ENCODE measurements at places on chromosomes 16 and 17. TPM values are rescaled to one million over a fixed set of nuclear protein-coding genes. Genes with fewer than 3 reads are reported as not detected.

The NOG gene
- 0.65 TPM for total RNA-seq

GRCh38 chr17:77458202-77459017 is 317.6 kb downstream of the SEC14L1 start:
- H3K4me1 ChIP-seq = peaks cover 76% of the 10 kb centered on the region
- no peak overlapping the region for H3K27ac ChIP-seq
- peaks cover 5% of the 10 kb centered on the region for H3K27me3 ChIP-seq
- H3K4me3 ChIP-seq = peak overlapping the region; percentile 32
- H3K36me3 ChIP-seq = peaks cover 3% of the 10 kb centered on the region

- no peak for DNase-seq
- H3K27ac ChIP-seq = peak overlapping the region; percentile 91
- H3K27me3 ChIP-seq = no peaks in the 10 kb centered on the region
- H3K4me3 ChIP-seq = no peak overlapping the region
Measured at GRCh38 chr16:51184702-51185433, 33.8 kb upstream of the SALL1 start.

DNA sequence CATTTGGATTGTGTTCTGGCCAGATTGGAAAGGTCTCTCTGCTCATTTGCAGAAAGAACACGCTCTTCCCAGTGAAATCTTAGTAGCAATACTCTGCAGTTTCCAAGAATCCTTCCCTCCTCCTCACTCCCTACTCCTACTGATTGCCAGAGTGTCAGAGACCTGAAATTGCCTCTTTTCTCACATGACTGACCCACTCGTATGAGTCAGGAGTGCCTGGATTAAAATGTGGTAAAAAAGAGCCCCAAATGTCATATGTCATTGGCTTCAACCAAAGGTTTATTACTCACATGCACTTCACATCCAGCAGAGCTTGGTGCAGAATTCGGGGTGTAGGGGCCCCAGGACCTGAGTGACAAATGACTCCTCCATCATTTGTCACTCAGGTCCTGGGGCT is 39.7 kb upstream of the IRX3 start:
- no peak overlapping the region for H3K27ac ChIP-seq
- H3K4me1 ChIP-seq = peaks cover 4% of the 10 kb centered on the region
- no peaks in the 10 kb centered on the region for H3K36me3 ChIP-seq
- H3K4me3 ChIP-seq = no peak overlapping the region

- H3K27me3 ChIP-seq = no peaks in the 10 kb centered on the region
- H3K4me1 ChIP-seq = no peaks in the 10 kb centered on the region
- H3K4me3 ChIP-seq = no peak overlapping the region
- DNase-seq = no peak
- H3K27ac ChIP-seq = no peak overlapping the region
Measured at GRCh38 chr16:30983898-30984610, 953 bp upstream of the HSD3B7 start.

- H3K27ac ChIP-seq = peak overlapping the region; percentile 43
- DNase-seq = no peak
- peaks cover 8% of the 10 kb centered on the region for H3K4me1 ChIP-seq
- no peaks in the 10 kb centered on the region for H3K27me3 ChIP-seq
- H3K4me3 ChIP-seq = no peak overlapping the region
- no peaks in the 10 kb centered on the region for H3K36me3 ChIP-seq
Measured at GRCh38 chr16:2490190-2491105, 15.5 kb downstream of the TBC1D24 start.

DNA sequence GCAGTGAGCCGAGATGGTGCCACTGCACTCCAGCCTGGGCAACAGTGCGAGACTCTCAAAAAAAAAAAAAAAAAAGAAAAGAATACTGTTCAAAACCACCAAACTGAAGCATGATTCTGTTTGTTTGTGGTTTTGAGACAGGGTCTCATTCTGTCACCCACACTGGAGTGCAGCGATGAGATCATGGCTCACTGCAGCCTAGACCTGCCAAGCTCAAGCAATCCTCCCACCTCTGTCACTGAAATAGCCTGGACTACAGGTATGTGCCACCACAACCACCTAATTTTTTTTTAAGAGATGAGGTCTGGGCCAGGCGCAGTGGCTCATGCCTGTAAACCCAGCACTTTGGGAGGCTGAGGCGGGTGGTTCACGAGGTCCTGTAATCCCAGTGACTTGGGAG is 4.3 kb downstream of the SUMO2 start:
- no peak overlapping the region for H3K27ac ChIP-seq
- H3K4me3 ChIP-seq = peak overlapping the region; percentile 69
- H3K4me1 ChIP-seq = peaks cover 17% of the 10 kb centered on the region
- H3K27me3 ChIP-seq = no peaks in the 10 kb centered on the region
- peaks cover 25% of the 10 kb centered on the region for H3K36me3 ChIP-seq
